Trophoblast cell (in vitro differentiated cells and primary cell): ENCODE measurements at places on chromosomes 4 and X.

DNA sequence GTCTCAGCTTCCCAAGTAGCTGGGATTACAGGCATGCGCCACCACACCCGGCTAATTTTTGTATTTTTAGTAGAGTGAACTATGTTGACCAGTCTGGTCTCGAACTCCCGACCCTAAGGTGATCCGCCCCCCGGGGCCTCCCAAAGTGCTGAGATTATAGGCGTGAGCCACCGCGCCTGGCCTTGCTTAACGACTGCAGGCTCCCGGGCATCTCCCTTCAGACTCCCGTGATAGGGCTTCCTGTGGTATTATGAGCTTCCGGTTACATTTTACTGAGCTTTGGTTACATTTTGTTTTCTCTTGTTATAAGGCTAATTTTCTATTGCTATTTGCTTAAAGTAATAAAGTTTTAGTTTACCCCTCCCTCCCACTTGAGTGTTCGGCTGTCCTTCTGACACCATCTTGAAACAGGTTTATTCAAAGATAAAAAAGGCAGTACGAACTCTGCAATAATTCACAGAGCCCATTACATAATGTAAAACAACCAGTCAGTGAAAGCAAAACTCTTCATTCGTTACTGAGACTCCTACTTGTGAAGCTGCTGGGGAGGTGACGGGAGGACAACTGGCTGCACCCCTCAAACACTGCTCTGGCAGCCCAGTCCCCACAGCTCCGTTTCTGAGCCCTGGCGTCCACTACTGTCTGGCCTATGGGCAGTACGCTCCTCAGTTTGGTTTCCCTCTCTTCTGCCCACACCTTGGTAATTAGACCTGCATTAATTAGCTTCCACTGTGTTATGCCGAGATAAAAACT lies 795.7 kb upstream of the SLIT2 start:
- H3K4me1 ChIP-seq: no peaks in the 10 kb centered on the region
- no peaks in the 10 kb centered on the region for H3K36me3 ChIP-seq
- H3K4me3 ChIP-seq: no peak overlapping the region

DNA sequence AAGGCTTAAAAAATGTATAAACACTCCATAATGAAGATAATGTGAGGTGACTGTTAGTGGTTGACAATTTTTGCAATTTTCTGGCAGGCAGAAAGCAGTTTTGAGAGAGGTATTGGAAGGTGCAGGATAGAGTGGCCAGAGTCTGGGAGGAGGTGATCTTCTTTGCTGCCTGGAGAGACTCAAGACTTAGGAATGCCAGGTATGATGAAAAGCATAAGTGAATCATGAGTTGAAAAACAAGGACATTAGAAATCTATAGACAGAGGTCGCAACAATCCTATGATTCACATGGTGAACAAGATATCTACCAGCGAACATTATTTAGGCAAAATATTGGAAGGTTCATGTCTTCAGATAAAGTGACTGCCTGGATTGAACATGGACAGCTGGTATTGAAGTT lies 118.5 kb downstream of the CFAP299 start:
- peak; percentile 46 for DNase-seq
- peak overlapping the region; percentile 34 for H3K27ac ChIP-seq
- H3K27me3 ChIP-seq: no peaks in the 10 kb centered on the region
- peaks cover 7% of the 10 kb centered on the region for H3K4me1 ChIP-seq

GRCh38 chr4:101418055-101418454 lies 70.7 kb upstream of the PPP3CA start:
- no peak overlapping the region for H3K27ac ChIP-seq
- no peak for DNase-seq
- no peak overlapping the region for H3K4me3 ChIP-seq
- H3K27me3 ChIP-seq: no peaks in the 10 kb centered on the region
- no peaks in the 10 kb centered on the region for H3K4me1 ChIP-seq

- no peak for DNase-seq
- no peaks in the 10 kb centered on the region for H3K4me1 ChIP-seq
- H3K36me3 ChIP-seq: no peaks in the 10 kb centered on the region
- H3K27me3 ChIP-seq: no peaks in the 10 kb centered on the region
Measured at GRCh38 chrX:132603700-132604286, 115.0 kb upstream of the MBNL3 start.

- DNase-seq: no peak
- no peaks in the 10 kb centered on the region for H3K36me3 ChIP-seq
- H3K27ac ChIP-seq: no peak overlapping the region
- no peak overlapping the region for H3K4me3 ChIP-seq
Measured at GRCh38 chr4:106671716-106672115, 303.1 kb upstream of the GIMD1 start.

- no peak overlapping the region for H3K27ac ChIP-seq
- H3K27me3 ChIP-seq: no peaks in the 10 kb centered on the region
- no peaks in the 10 kb centered on the region for H3K36me3 ChIP-seq
Measured at GRCh38 chrX:44400588-44400987, 57.1 kb upstream of the EFHC2 start.

- no peak overlapping the region for H3K4me3 ChIP-seq
- H3K27ac ChIP-seq: no peak overlapping the region
- peaks cover 2% of the 10 kb centered on the region for H3K4me1 ChIP-seq
- H3K27me3 ChIP-seq: no peaks in the 10 kb centered on the region
- no peak for DNase-seq
Measured at GRCh38 chr4:184620212-184620867, 28.9 kb downstream of the CASP3 start.

DNA sequence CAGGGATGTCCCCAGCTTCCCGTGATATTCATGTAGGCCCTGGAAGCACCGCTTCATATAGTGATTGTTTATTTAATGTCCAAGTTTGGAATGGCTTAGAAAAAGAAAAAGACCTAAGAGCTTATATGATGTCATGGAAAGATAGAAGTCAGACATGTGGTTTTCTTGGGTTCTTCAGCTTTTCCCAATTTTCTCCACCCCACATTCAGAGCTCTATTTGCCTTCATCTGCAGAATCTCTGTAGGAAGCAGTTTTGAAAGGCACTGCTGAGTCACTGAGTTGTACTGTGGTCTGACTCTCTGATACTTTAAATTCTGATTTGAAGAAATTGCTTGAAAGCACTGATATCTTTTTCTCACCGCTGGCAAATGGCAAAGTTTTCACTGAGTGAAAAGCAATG lies 120.6 kb upstream of the EDNRA start:
- peaks cover 4% of the 10 kb centered on the region for H3K4me1 ChIP-seq
- no peak for DNase-seq
- peak overlapping the region; percentile 18 for H3K27ac ChIP-seq
- H3K36me3 ChIP-seq: no peaks in the 10 kb centered on the region

GRCh38 chr4:38582445-38582844 lies 81.6 kb upstream of the KLF3 start:
- no peaks in the 10 kb centered on the region for H3K27me3 ChIP-seq
- no peak overlapping the region for H3K27ac ChIP-seq
- no peak overlapping the region for H3K4me3 ChIP-seq
- H3K4me1 ChIP-seq: no peaks in the 10 kb centered on the region

DNA sequence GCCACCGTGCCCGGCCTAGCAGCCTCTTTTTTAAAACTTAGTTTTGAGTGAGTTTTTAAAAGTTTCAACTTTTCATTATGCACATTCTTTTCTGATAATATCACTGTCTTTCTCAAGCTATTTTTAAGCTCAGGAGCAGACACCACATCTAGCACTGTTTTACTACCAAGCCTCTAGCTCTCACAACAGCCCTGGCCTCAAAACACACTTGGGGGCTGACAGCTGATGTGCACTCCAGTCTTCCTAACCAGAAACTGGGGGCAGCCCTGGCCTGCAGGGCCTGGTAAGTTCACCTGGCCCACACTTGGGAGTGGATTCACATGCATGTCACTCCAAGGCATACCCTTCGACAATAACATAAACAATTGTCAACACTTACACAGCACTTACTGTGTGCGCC lies 34.0 kb downstream of the CENPU start:
- peaks cover 11% of the 10 kb centered on the region for H3K36me3 ChIP-seq
- H3K27me3 ChIP-seq: no peaks in the 10 kb centered on the region
- H3K27ac ChIP-seq: no peak overlapping the region
- no peak for DNase-seq
- H3K4me3 ChIP-seq: no peak overlapping the region

GRCh38 chr4:94219402-94219801 lies 11.7 kb downstream of the SMARCAD1 start:
- no peaks in the 10 kb centered on the region for H3K4me1 ChIP-seq
- no peak overlapping the region for H3K27ac ChIP-seq
- no peak overlapping the region for H3K4me3 ChIP-seq

- H3K4me1 ChIP-seq: peaks cover 3% of the 10 kb centered on the region
- peak; percentile 80 for DNase-seq
- H3K4me3 ChIP-seq: no peak overlapping the region
- H3K27me3 ChIP-seq: no peaks in the 10 kb centered on the region
- peak overlapping the region; percentile 48 for H3K27ac ChIP-seq
Measured at GRCh38 chr4:25299476-25300203, 12.9 kb upstream of the ZCCHC4 start.

- DNase-seq: no peak
- H3K27ac ChIP-seq: no peak overlapping the region
- no peaks in the 10 kb centered on the region for H3K36me3 ChIP-seq
- peaks cover 6% of the 10 kb centered on the region for H3K4me1 ChIP-seq
- no peaks in the 10 kb centered on the region for H3K27me3 ChIP-seq
Measured at GRCh38 chrX:71256856-71257255, 2.9 kb upstream of the ZMYM3 start.

- DNase-seq: no peak
- H3K27me3 ChIP-seq: no peaks in the 10 kb centered on the region
- no peaks in the 10 kb centered on the region for H3K4me1 ChIP-seq
- H3K4me3 ChIP-seq: no peak overlapping the region
- no peaks in the 10 kb centered on the region for H3K36me3 ChIP-seq
Measured at GRCh38 chr4:20433097-20433705, 181.5 kb downstream of the SLIT2 start.

- H3K27me3 ChIP-seq: no peaks in the 10 kb centered on the region
- no peaks in the 10 kb centered on the region for H3K36me3 ChIP-seq
- no peaks in the 10 kb centered on the region for H3K4me1 ChIP-seq
- H3K4me3 ChIP-seq: no peak overlapping the region
- no peak overlapping the region for H3K27ac ChIP-seq
Measured at GRCh38 chr4:129488427-129488826, 392.5 kb downstream of the C4orf33 start.

DNA sequence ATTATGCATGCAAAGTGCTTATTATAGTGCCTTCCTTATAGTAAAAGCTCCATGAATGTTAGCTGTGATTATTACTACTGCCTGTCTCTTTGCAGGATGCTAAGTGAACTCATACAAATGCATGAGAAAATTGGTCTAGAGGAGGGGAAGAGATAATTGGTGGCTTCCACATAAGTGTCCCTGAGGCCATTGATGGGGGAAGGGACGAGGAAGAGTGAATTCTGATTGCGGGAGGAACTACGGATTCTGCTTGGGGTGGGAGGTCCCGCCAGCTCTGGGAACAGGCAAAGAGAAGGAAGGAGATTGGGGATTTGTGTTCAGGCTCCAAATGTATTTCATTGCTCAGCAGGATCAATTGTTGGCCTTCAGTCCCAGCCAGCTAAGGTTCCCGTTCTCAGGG lies 11.6 kb upstream of the ARHGAP36 start:
- H3K27ac ChIP-seq: no peak overlapping the region
- H3K4me1 ChIP-seq: no peaks in the 10 kb centered on the region
- no peaks in the 10 kb centered on the region for H3K36me3 ChIP-seq

DNA sequence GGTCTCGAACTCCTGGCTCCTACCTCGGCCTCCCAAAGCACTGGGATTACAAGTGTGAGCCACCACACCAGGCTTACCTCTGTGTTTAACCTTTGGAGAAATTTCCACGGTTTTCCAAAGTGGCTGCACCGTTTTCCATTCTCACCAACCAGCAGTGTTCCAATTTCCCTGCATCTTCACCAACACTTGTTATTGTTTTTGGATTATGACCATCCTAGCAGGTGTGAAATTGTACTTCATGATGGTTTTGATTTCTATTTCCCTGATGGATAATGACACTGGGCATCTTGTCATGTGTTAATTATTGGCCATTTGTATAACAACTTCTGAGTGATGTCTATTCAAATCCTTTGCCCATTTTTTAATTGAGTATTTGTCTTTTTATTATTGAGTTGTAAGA lies 2.7 kb upstream of the MAP3K15 start:
- H3K27ac ChIP-seq: no peak overlapping the region
- no peaks in the 10 kb centered on the region for H3K4me1 ChIP-seq
- H3K4me3 ChIP-seq: no peak overlapping the region
- no peaks in the 10 kb centered on the region for H3K36me3 ChIP-seq
- H3K27me3 ChIP-seq: no peaks in the 10 kb centered on the region
- DNase-seq: no peak

DNA sequence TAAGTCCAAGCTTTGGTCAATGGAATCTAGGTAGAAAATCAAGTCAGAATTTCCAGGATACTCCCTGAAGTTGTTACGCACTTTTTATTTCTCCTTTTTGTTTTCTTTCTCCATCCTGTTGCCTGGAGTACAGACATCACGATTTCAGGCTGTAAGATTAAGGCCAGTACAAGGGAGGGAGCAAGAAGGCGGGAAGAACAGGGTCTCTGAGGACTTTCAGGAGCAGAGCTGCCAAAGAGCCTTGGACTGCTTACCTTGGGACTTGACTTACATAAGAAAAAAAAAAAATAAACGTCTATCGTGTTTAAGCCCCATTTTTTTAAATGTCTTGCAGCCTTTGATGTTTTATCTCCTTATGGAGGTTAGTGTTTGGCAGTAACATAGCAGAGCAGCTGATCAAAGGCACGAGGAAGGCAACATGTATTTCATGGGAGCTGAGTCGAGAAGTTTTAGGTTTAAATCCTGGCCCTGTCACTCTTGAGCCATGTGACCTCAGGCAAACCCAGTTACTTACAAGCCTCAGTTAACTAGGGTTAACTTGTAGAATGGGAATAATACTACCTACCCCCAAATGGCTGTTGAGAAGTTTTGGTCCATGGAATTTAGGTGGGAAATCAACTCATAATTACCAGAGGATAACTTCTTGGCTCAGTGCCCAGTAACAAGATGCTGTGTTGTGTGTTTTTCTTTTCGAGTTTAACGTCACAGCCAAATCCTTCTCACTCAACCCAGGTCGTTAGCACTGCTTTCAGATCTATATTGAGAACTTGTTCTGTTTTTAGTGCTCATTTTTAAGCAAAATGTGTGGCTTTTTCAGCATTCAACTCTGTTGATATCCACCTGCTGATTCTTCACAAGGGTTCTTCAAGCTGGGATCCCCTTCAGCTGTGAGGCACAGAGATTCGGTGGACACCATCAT lies 106.8 kb downstream of the CLNK start:
- no peak overlapping the region for H3K4me3 ChIP-seq
- H3K36me3 ChIP-seq: no peaks in the 10 kb centered on the region
- no peak overlapping the region for H3K27ac ChIP-seq
- no peaks in the 10 kb centered on the region for H3K27me3 ChIP-seq
- no peaks in the 10 kb centered on the region for H3K4me1 ChIP-seq

- H3K36me3 ChIP-seq: no peaks in the 10 kb centered on the region
- no peak for DNase-seq
- no peaks in the 10 kb centered on the region for H3K4me1 ChIP-seq
- no peak overlapping the region for H3K4me3 ChIP-seq
- no peaks in the 10 kb centered on the region for H3K27me3 ChIP-seq
Measured at GRCh38 chrX:66751136-66751782, 112.4 kb upstream of the EDA2R start.

DNA sequence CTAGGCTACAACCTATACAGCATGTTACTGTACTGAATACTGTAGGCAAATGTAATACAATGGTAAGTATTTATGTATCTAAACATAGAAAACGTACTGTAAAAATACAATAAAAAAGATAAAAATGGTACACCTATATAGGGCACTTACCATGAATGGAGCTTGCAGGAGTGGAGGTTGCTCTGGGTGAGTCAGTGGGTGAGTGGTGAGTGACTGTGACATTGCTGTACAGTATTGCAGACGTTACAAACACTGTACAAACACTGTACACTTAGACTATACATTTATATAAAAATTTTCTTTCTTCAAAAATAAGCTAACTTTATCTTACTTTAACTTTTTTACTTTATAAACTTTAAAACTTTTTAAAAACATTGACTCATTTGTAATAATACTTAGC lies 190.3 kb upstream of the NR3C2 start:
- no peaks in the 10 kb centered on the region for H3K4me1 ChIP-seq
- H3K27ac ChIP-seq: no peak overlapping the region
- DNase-seq: no peak
- no peaks in the 10 kb centered on the region for H3K36me3 ChIP-seq
